ENCODE measurements at places on chromosomes 4 and X.
A peak's percentile ranks its signal among the peaks of the same experiment; 100 is the strongest.

- no peak for DNase-seq
Measured at GRCh38 chr4:41696131-41696530, 52.4 kb downstream of the PHOX2B start.

GRCh38 chr4:159055833-159056232, 47.0 kb upstream of the RAPGEF2 start:
- no peak for DNase-seq

- no peak for DNase-seq
Measured at GRCh38 chr4:174119051-174119450, 164.4 kb downstream of the FBXO8 start.

- no peak for DNase-seq
Measured at GRCh38 chr4:6278801-6279197, 9.1 kb downstream of the WFS1 start.

DNA sequence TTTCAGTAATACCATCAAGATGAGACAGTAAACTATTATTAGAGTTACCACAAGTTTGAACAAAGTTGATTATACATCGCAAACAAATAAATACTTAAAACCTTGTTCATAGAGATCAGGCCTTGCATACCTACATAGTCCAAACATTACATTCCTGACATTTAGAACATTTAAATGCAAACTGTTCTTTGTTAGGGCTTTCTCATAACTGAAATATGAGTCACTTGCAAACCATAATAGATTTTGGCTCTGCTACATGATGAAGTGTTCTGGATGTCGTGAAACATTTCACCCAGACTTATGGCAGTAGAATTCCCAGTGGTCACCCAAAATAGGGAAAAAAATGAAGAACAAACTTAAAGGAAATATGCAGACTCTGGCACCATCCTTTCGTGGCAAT, 75.0 kb downstream of the FAT4 start:
- DNase-seq, result peak; percentile 73

DNA sequence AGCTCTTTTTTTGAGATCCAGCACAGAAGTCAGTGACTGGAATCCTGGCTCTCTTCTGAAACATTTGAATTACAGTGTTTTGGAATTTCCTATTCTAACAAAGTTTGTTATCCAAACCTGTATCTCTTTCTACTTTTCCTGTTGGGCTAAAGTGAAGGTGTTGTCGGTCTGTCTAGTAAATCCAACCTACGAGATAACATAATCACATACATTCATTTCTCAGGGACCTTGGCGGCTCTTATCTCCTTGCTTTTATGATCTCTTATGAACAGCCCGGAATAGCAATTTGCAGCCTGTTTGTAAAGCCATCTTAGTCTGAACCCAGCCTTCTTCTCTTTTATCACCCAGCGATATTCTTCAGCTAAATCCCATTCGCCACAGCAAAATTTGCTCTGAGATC, 14.5 kb downstream of the PPARGC1A start:
- DNase-seq, result no peak

- DNase-seq, result no peak
Measured at GRCh38 chr4:3304831-3305609, 12.2 kb downstream of the RGS12 start.

- DNase-seq, result no peak
Measured at GRCh38 chr4:1385373-1386340, 20.6 kb downstream of the NKX1-1 start.

GRCh38 chr4:93299118-93299517, 529.4 kb upstream of the ATOH1 start:
- DNase-seq, result no peak

GRCh38 chr4:82043081-82043808, 330.5 kb downstream of the HNRNPD start:
- DNase-seq, result no peak

GRCh38 chr4:25310066-25310802, 2.3 kb upstream of the ZCCHC4 start:
- DNase-seq, result no peak

GRCh38 chr4:155094201-155094820, 114.1 kb upstream of the NPY2R start:
- no peak for DNase-seq

- no peak for DNase-seq
Measured at GRCh38 chrX:134803551-134804183, 145.4 kb upstream of the PLAC1 start.

- DNase-seq, result no peak
Measured at GRCh38 chr4:82578935-82579334, 17.1 kb upstream of the TMEM150C start.

DNA sequence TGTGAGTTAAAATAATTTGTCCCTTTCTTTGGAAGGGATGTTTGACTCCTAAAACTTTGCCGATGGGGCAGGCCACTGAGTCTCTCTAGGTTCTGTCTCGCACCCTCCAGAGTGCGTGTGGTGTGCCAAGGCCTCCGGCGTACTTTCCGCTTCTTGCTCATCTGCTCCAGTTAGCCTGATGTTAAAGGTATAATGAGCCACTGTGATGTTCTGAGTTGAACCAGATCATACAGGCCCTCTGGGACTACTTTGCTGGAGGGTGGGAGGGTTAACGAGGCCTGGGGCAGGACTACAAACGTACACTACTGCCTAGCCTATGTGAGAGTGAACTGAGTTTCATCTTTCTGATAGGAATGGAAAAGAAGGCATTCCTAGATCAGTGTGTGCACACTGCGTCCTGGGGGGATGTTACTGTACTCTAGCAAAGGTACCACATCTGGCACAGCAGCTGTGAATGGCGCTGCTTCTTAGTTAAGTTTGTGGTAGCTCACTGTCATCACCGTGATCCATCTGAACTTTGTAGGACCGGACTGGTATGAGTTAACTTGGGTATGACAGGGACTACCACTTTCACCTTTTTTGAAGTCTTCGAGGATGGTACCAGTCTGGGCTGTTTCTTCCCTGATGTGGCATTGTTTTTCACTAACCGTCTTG, 60.2 kb downstream of the RGS12 start:
- no peak for DNase-seq

DNA sequence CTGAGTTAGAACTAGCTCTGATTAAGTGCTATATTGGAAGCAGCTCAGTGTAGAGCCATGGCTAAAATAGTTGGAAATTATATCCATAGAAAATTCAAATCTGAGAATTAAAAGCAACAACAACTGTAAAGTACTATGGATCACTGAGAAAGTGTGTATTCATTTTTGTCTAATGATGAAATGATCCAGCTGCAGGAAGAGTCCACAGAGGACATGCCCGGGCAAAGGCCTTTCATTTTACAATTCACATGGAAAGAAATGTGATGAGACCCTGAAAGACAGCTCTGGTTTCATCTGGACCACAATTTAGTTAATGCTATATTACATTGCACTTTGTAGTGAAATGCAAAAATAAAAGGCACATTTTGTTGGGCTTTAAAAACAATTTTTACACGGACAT, 196.8 kb upstream of the FAT1 start:
- DNase-seq, result no peak

DNA sequence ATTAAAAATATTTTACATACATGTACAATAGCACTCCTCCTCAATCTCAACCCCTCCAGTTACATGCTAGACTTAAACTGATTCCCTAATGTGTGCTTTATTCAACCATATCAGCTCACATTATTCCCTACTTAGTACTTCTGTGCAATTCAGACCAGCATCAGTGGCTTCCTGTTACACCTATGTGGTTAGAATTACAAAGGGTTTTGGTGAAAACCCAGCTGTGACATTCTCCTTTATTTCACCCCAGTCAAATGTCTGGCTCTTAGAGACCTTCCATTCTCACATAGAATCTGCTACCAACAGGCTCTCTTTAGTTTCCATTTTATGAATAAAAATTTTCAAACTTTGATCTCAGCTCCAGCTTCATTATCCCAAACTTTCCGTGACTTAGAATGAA, 85.2 kb upstream of the SLC7A11 start:
- DNase-seq, result no peak

GRCh38 chr4:77014256-77014655, 61.5 kb downstream of the CCNI start:
- DNase-seq, result no peak

GRCh38 chr4:11831739-11832138, 403.0 kb upstream of the HS3ST1 start:
- DNase-seq, result no peak

GRCh38 chrX:112738347-112739033, 58.8 kb upstream of the LHFPL1 start:
- no peak for DNase-seq

DNA sequence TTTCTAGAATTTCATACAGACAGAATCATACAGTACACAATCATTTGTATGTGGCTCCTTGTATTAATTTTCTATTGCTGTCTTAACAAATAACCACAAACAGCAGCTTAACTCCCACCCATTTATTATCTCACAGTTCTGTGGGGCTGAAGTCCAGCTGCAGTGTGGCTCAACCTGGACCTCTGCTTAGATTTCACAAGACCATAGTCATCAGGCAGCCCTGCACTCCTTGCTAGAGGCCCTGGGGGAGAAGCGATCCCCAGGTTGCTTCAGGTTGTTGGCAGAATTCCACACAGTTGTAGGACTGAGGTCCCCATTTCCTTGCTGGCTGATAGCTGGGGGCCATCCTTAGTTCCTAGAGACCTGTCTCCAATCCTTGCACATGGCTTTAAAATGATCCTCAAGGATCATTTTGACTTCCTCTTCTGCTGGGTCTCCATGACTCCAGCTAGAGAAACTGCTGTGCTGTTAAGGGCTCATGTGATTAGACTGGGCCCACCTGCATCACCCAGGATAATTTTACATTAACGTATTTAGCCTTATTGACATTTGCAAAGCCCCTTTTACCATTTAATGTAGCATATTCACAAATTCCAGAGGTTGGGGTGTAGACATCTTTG, 60.9 kb upstream of the SMAD1 start:
- no peak for DNase-seq

GRCh38 chr4:65670331-65671031, at the start of gene EPHA5:
Gene EPHA5, minus strand, starts transcription at chr4:65670489. Its CDS starts 747 bp downstream, at chr4:65669742.
- peak; percentile 75 for DNase-seq

DNA sequence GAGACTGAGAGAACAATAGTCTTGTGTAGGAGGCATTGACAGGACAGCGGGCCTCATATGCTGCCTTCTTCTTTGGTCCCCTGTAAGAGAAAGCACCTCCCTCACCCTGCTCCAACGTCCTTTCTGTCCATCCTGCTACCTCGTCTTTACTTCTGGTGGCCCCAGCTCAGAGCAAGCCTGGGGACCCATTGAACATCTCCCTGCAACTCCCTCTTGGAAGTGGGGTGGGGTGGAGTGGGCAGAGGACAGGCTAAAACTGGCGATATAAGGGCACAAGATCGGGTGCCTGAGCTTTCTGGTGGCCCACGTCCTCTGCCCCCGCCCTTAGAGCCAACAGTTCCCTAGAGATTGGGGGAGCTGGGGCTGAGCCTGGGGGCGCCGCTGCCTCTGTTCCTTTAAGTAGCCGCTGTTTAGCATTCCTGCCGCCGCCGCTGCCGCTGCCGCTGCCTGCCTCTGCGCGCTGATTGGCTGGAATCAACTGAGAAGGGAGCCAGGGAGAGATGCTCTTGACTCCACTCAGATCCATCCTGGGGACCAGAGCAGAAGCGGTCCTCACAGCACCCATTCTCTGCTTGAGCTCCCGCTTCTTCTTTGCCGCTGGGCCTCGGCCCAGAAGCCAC, at the start of gene DLG3:
TSS of gene DLG3 (plus strand) at position 510 of the 620 bp plus-strand sequence. CDS start 367 bp downstream, outside the sequence.
- no peak for DNase-seq

- DNase-seq, result no peak
Measured at GRCh38 chrX:40872351-40872750, 137.0 kb upstream of the MED14 start.

DNA sequence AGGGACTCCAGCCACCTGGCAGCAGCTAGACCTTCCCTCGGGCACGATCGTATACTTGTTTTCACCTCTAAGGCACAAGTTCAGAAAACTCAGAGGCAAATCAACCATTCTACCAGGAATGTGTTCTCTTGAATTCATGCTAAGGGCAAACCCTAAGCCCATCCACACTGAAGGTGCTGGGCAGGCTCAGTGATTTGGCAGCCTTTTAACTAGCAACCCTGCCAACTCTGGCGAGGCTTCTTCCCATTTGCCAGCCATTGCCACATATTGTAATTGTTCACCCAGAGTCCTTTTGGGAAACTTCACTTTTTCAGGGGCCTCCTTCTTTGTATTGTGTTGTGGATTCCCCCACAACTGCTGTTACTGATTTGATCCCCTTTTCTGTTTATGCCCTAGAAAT, 298.6 kb upstream of the LDB2 start:
- DNase-seq, result no peak

GRCh38 chr4:52037689-52038102, 403 bp downstream of the SGCB start:
- DNase-seq, result no peak

DNA sequence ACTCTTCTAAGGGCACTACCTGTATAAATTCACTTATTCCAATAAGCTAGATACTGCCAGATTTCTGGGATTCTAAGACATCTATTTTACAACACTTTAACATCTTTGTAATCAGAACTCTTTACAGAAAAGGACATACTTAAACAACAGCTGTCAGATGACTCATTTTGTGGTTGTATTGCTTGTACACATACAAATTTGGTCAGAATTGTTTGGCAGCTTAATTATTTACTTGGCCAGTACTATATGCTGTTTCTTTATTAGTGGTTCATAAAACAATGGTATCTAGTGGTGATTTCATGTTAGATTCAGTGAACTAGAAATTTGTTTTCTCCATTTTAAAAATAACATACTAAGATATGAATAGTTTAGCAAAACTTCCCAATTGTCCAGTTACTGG, 27.2 kb downstream of the PALLD start:
- DNase-seq, result peak; percentile 53
